ENCODE measurements at places on chromosomes 13 and 19.

GRCh38 chr13:87080100-87080779 is 590.9 kb upstream of the SLITRK5 start:
- no peak overlapping the region for H3K4me3 ChIP-seq
- no peaks in the 10 kb centered on the region for H3K27me3 ChIP-seq
- no peaks in the 10 kb centered on the region for H3K4me1 ChIP-seq
- H3K27ac ChIP-seq, result no peak overlapping the region
- H3K36me3 ChIP-seq, result no peaks in the 10 kb centered on the region
- no peak for DNase-seq

- no peak overlapping the region for H3K4me3 ChIP-seq
- H3K27me3 ChIP-seq, result no peaks in the 10 kb centered on the region
- H3K36me3 ChIP-seq, result no peaks in the 10 kb centered on the region
- no peak overlapping the region for H3K27ac ChIP-seq
- no peaks in the 10 kb centered on the region for H3K4me1 ChIP-seq
- DNase-seq, result no peak
Observed at GRCh38 chr13:90261343-90261742, 1086.1 kb upstream of the MIR17HG start.

- H3K4me3 ChIP-seq, result no peak overlapping the region
- DNase-seq, result no peak
- H3K36me3 ChIP-seq, result no peaks in the 10 kb centered on the region
- H3K4me1 ChIP-seq, result no peaks in the 10 kb centered on the region
Observed at GRCh38 chr19:32330213-32330857, 15.1 kb upstream of the ZNF507 start.

DNA sequence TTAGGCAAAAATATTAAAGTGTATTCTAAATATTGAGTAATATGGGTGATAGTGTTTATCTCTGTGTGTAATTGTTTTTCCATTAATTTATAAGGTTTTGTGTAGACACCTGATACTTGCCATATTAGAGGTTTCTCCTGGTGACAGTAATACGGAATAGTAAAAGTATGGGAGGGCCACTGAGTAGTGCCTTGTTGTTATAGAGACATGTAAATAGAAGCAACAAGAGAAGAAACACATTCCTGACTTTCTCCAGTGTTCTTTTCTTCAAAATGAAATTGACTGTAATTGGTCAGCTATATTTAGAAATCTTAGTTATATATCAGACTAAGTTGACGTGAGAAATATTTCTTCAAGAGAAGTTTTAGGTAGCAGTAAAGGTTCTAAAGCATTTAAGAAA is 18.5 kb downstream of the RNASEH2B start:
- H3K4me3 ChIP-seq, result no peak overlapping the region
- no peak overlapping the region for H3K27ac ChIP-seq
- no peaks in the 10 kb centered on the region for H3K27me3 ChIP-seq
- H3K4me1 ChIP-seq, result peaks cover 15% of the 10 kb centered on the region

DNA sequence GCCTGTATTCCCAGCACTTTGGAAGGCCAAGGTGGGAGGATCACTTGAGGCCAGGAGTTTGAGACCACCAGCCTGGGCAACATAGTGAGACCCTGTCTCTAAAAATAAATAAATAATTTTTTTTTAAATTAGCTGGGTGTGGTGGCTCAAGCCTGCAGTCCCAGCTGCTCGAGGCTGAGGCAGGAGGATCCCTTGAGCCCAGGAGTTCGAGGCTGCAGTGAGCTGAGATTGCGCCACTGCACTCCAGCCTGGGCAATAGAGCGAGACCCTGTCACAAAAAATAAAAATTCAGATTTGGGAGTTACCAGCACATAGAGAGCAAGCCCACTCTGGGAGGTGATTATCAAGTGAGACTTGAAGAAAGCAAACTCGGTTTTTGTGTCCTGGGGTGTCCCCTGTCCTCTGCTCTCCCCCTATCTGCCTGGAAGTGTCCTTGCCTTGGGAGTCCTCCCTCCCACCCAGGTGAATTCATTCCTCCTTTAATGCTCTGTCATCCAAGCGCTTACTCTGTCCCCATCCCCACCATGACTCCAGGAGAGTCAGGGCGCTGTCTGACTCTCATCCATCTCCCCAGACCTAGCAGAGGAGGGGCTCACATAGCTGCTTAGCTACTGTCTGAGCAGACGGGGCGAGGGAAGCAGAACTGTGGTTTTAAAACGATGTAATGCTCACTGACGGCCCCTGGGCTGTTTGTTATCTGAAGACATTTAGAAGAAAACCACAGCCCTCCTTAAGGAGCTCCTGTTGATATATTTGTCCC is 146.8 kb downstream of the STK24 start:
- no peak for DNase-seq
- no peak overlapping the region for H3K27ac ChIP-seq
- H3K4me3 ChIP-seq, result no peak overlapping the region
- H3K36me3 ChIP-seq, result no peaks in the 10 kb centered on the region

DNA sequence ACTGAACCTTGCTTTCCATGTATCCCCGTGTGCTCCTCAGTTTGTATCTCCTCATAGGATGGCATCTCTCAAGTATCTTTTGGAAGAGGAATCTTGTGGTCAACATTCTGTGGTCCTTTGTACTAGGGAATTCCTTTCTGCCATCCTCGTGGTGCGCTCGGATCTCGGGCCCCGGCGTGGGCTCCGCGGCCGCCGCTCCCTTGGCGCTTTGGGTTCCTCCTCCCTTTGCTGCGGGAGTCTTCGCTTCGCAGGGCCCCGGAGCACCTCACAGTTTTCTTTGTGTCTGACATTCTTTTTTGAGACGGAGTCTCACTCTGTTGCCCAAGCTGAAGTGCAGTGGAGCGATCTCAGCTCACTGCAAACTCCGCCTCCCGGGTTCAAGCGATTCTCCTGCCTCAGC is 264.7 kb downstream of the IRS2 start:
- DNase-seq, result no peak
- H3K36me3 ChIP-seq, result no peaks in the 10 kb centered on the region
- H3K27me3 ChIP-seq, result peaks cover 6% of the 10 kb centered on the region
- H3K4me3 ChIP-seq, result no peak overlapping the region

Data from activated CD4-positive, alpha-beta memory T cell treated with anti-CD3 and anti-CD28 coated beads for 36 hours (primary cell).